Uterine smooth muscle cell (primary cell): ENCODE measurements at places on chromosomes 5 and 9. TPM values are rescaled to one million over a fixed set of nuclear protein-coding genes. Genes with fewer than 3 reads are reported as not detected.

Gene TMEM215
- under 0.01 TPM in 1 of 2 replicates, not detected in the other for total RNA-seq

Gene NPR3
- total RNA-seq: 3.9 and 17.8 TPM in 2 replicates

Gene CHSY3
- 3.8 and 5.5 TPM in 2 replicates for total RNA-seq

Gene BTNL3
- not detected in 2 replicates for total RNA-seq

Gene GPR21
- 1.4 and 1.5 TPM in 2 replicates for total RNA-seq

Gene MEIKIN
- total RNA-seq: not detected in 2 replicates

Gene ISL1
- 2.6 and 5.9 TPM in 2 replicates for total RNA-seq

Gene SHISAL2B
- total RNA-seq: 0.25 TPM in 1 of 2 replicates, not detected in the other

Gene GZMA
- not detected in 2 replicates for total RNA-seq

Gene PPP3R2
- total RNA-seq: not detected in 2 replicates

Gene FAM200C
- total RNA-seq: 6.0 and 7.6 TPM in 2 replicates

Gene FEM1C
- 25.7 and 27.9 TPM in 2 replicates for total RNA-seq

Gene SPAG8
- 0.75 and 1.3 TPM in 2 replicates for total RNA-seq

Gene COL15A1
- 23.9 and 104 TPM in 2 replicates for total RNA-seq

Gene PPP2R2B
- total RNA-seq: 0.87 and 1.3 TPM in 2 replicates

Gene TRIM7
- 2.1 and 2.4 TPM in 2 replicates for total RNA-seq

Gene INSYN2B
- total RNA-seq: 11.2 and 15.3 TPM in 2 replicates
